ENCODE measurements at places on chromosomes 7 and 10.

DNA sequence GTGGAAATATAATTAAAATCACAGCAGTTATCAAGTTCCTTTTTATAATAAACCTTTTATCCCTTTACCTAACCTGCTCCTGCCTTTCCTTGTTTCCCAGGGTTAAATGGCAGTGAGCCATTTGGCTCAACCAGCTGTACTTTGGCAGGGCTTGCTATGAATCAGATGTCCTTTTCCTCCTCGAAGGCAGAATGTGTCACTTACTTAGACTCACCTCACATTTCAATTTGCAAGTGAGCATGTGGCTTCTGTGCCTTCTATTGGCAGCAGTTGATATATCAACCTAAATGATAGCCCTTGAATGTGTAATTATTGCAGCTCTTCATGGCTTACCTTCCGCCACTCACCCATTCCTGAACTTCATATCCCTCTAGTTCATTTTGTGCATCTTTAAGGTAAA is 301.7 kb downstream of the CSTF2T start:
- DNase-seq = no peak

GRCh38 chr10:6918305-6918704 is 338.2 kb upstream of the PRKCQ start:
- peak; percentile 61 for DNase-seq

- DNase-seq = no peak
Observed at GRCh38 chr10:9243941-9244411, 1189.5 kb downstream of the GATA3 start.

DNA sequence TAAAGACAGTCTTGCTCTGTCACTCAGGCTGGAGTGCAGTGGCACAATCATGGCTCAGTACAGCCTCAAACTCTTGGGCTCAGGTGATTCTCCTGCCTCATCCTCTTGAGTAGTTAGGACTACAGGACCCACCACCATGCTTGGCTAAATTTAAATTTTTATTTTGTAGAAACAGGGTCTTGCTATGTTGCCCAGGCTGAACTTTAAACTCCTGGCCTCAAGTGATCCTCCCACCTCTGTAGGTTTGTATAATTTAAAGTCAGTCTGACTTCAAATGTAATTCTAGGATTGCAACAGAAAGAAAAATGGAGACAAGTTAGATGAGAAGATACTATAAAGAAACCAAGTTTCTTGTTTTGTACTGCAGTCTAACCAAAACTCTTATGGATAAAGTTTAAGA is 11.5 kb downstream of the TMEM60 start:
- DNase-seq = no peak

DNA sequence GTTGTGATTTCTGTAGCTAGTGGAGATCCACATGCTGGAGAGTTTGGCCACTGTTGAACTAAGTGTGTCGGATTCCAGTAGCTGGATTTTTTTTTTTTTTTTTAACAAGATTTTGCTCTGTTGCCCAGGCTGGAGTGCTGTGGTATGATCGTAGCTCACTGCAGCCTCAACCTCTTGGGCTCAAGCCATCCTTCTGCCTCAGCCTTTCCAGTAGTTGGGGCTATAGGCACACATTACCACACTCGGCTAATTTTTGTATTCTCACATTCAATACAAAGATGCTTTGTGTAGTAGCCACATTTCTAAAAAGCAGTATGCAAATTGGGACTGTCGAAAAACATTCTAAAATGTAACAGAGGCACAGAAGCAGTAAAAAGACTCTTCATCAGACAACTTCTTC is 63.5 kb downstream of the RABGEF1 start:
- no peak for DNase-seq

DNA sequence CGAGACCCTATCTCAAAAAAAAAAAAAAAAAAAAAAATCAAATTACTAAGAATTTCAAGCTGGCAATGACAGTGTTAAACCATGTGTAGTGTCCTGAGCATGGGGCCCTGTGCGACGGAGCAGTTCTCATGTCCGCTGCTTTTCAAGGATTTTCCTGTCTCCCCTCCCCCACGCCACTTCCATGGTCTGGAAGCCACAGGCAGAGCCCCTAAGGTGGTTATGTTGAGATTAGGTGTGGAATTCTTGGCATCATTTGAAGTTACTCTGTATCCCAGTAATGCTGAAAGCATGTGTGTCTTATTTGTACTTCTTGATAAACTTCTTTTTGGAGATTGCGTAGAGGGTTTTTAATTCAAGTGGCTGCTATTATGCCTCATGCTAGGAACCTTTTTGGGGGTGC is 65.2 kb downstream of the PFKFB3 start:
- no peak for DNase-seq

- DNase-seq = no peak
Observed at GRCh38 chr10:34475274-34475646, 339.8 kb downstream of the PARD3 start.

GRCh38 chr7:418636-419280 is 100.9 kb downstream of the PDGFA start:
- no peak for DNase-seq

DNA sequence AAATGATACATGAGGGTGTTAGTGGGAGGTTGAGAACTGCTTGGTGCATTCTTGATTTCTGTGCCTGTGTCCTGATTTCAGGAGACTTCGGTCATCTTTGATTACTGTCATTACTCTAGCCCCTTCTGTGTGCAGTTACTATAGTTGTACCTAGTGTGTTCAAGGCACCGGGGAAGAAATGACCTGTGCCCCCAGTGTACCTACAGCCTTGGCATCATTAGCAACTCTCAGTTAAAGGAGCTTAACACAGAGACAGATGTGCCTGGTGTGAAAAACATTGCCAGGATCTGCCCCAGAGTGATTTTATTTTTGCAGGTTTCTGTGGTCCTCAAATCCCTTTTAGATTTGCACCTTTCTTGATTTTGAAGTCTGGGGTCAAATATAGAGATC is 62.2 kb downstream of the ARID5B start:
- DNase-seq = no peak

DNA sequence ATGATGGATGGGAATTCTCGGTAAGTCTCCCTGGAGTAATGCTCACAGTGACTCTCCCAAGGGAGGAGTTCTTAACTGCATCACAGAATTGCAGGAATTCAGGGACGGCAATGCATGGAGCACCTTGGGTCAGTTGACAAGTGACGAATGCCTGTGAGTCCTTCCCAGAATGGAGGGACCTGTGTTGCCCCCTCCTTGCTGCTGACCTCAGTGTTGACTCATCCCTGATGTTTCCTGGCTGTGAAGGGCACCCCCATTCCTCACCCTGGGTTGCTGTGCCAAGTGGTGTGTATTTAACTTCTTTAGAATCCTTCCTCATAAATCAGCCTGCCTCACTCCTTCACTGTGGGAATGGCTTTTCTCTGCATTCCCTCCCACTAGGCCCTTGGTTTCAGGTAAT is 98.9 kb downstream of the LRMDA start:
- no peak for DNase-seq

DNA sequence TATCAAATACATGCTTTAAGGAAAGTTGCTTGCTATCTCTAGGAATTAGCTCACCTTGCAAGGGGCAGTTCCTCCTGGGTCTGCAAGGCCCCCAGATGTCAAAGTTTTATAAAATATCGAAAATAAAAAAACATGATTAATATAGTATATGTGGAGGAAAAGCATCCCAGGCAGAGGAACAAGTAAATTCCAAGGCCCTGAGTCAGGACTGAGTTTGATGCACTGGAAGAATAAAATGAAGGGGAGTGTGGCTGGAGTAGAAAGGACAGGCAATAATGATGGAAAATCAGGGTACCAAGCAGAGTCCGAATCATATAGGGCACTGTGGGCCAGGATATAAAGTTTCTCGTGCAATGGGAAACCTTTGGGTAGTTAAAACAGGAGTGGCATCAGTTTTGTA is 112.4 kb upstream of the EEPD1 start:
- no peak for DNase-seq

- no peak for DNase-seq
Observed at GRCh38 chr7:114944745-114945625, 23.1 kb downstream of the MDFIC start.

- DNase-seq = no peak
Observed at GRCh38 chr10:124394583-124394982, 24.1 kb downstream of the OAT start.

DNA sequence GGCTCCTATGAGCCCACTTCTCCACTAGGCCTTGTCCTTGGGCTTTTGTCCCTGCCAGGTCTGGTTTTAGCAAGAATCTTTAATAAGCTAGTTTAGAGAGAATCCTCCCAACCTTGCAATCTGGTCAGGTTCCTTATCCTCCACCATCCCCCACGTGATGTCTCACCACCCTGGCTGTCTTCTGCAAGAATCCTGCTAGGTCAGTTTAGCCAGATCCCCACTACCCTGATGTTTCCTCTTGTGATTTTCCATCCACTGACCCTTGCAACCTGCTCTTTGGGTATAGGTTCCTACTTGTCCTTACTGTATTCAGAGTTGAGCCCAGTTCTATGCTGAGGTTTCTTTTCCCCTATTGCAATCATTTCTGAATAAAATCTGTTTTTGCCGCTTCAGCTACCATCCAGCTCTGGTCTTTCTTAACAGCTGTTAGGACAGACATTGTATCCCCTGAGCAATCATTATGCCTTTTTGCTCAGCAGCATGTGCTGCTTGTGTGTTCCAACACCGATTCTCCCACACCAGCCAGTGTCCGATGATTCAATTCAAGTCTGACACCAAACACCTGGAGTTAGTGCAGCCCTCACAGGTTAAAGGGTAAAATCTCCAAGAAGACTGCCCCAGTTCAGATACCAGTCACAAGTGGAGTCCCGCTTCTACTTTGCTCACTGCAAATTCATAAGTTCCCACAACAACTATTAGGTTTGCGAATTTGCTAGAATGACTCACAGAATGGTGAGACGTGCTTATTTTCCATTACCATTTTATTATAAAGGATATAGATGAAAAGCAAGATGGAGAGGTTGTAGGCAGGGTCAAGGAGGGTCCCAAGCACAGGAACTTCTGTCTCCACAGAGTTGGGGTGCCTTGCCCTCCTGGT is 62.2 kb upstream of the ADCY1 start:
- no peak for DNase-seq

DNA sequence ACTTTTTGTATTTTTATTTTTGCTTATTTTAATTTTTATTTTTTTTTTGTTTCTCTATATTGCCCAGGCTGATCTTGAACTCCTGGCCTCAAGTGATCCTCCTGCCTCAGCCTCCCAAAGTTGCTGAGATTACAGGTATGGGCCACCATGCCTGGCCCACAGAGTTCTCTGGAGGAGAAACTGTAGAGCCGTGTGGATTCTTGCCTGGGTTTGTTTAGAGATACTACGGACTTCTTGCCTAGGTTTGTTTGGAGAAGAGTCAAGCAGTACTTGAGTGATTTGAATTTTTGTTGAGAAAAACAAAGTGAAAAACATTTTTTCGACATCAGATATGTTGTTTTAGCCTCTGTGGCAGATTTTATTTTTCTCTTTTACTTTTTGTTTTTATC is 99.0 kb downstream of the CAMK1D start:
- DNase-seq = no peak

GRCh38 chr7:23299770-23300300 is 696 bp downstream of the MALSU1 start:
- DNase-seq = no peak

GRCh38 chr10:67110286-67110685 is 184.4 kb downstream of the LRRTM3 start:
- DNase-seq = no peak

- no peak for DNase-seq
Observed at GRCh38 chr10:7952266-7952665, 102.2 kb upstream of the GATA3 start.

GRCh38 chr10:34558093-34558583 is 257.0 kb downstream of the PARD3 start:
- no peak for DNase-seq

DNA sequence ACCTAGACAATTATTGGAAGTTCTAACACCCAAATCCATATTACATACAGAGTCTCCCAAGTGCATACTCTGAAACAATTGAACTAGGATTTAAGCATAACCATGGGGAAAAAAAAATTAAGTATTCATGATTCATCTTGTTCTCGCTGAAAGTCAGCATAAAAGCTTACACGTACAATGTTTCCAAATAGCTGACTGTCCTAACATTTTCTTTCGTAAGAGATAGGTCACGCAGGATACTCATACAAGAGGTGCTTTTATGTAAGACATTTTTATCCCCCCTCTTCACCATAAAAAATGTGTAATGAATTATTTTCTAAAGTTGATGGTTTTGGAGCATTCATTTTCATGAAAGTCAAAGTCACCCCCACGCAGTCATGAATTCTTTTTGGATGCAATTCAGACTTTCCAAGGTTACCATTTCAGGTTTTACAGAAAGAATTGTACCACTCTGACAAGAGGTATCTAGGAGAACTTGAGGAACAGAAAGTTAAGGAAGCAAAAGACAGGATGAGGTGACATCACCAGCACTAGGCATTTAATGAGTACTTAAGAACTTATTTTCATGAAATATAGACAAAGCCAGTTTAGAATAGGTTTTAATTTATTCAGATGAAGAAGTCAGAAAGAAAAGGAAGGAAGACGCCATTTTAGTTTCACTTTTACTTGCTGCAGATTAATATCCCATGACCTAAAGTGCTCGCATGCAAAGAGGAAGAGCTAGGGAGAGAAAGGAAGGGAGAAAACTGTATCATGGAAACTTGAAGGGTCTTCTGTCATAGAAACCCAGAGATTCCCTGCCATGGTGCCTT is 55.8 kb downstream of the TMEM26 start:
- DNase-seq = peak; percentile 66

DNA sequence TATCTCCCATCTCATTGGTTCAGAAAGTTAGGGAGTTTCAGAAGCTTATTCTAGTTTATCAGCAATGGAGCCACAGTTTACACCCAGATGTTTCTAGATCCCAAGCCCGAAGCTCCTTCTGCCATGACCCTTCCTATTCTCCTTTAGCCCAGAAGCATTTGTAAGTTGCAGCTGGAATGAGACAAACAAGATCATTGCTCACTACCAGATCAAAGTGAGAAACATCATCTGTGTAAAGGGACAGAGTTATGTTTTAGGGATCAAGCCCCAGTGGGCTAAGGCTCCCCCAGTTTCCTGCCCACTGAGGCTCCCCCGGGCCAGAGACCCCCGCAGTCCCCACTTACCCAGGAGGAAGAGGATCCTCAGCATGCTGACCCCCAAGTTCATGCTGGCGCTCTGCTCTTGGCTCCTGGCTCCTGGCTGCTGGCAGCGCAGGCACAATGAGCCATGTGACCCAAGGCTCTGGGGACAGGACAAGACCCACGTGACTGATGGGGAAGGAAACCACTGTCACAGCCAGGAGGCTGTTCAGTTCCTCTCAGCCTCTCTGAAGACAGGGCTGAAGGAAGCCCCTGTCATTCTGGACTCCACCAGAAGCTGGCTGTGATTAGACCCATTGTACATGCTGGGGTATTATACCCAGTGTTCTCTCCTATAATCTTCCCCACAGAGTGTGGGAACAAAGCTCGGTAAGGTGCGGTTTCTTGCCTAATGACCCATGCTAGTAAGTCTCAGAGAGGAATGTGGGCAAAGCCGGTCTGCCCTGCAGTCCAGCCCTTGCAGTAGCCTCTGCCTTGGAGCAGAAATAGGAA is at the start of gene TMEM273:
TMEM273 (minus strand) TSS at position 442 of the 812 bp plus-strand sequence; CDS start at position 387, 55 bp downstream.
- DNase-seq = peak; percentile 80

GRCh38 chr10:88728107-88728763 is 22.2 kb downstream of the LIPK start:
- peak; percentile 55 for DNase-seq

DNA sequence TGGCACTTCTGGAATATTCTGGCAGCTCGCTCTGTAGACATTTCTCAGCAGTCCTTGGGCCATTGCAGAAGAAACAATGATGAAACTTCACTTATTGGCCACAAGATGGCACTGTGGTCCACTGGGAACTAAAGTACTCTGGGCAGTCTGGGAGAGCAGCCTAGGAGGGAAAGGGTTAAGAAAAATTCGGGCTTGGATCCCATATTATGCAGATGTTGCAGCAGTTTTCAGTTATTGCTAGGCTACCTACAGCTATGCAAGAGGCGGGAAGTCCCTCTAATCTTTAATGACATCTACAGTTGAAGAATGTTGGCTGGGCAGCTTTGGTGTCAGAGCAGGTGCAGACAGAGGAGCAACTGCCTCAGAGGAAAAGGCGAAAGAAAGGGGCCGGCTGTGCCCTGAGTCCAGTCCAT is 201.7 kb upstream of the PRSS58 start:
- DNase-seq = peak; percentile 89

Data from AML-193 (cell line).